ENCODE measurements at places on chromosomes 2 and 18.

DNA sequence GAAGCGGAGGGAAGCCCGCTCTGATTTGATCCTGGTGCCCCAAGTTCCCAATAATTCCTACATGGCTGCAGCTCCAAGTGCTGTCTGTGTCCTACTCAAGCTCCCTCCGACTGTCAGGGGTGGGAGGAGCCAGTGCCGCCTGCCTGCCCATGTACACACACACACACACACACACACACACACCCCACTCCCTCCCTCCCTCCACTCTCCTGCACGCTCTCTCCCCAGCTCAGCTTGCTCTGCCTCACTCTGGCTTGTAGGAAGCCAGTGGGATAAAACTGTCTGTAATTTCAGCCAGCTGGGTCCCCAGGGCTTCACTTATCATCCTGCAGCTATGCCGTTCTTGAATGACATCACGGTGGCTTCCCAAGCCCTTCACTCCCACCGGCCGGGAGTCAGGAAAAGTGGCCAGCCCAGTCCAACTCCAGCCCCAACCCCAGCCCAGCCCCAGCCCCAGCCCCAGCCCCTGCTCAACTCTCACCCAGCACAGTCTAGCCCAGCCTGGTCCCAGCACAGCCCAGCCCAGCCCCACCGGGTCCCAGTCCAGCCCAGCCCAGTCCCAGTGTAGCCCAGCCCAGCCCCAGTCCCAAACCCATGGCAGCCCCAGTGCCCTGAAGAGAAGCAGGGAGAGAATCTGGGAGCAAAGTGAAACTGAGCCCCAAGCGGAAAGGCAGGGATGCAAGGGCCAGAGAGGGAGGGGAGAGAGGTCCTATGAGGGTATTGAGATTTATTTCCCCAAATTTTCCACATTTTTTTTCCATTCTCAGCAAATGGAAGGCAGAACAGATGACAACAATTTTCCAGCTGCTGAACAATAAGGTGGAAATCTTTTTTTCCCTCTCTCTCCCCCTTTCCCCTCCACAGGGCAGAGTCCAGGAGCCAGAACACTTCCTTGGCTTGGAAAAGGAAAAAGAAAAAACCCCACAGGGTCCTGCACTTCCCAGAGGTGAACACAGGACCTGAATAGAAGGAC is 144.0 kb downstream of the TNS1 start:
- no peak for DNase-seq

GRCh38 chr2:239225371-239225851 is 175.4 kb downstream of the HDAC4 start:
- DNase-seq: no peak

DNA sequence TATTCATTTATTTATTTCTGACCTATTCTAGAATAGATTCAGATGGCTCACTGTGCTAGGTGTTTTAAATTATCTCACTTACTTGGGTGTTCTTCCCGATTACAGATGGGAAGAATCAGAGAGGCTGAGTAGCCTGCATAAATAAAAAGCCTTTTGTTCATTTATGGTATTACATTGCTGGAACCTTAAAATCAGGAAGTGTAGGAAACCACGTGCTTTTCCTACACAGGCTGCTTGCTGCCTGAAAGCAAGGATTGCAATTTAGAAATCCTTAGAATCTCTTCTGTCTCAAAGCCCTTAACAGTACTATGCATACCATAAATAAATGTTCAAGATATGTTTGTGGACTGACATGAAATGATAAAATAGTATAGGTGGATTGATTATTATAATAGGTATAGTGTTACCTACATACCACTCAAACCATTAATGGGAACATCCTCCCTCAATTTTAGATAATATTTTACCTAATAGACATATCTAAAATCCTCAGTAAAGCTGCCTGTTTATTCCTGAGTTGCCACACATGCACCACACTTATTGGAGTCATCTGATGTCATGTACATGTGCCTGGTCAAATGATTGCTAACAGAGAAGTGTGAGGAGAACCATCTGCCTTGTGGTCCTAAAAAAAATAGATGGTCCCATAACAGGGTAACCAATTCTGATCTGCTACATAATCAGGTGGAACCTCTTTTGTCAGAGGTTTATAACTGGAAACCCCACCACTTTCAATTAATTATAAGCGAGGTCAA is 73.5 kb upstream of the C2orf15 start:
- DNase-seq: no peak

DNA sequence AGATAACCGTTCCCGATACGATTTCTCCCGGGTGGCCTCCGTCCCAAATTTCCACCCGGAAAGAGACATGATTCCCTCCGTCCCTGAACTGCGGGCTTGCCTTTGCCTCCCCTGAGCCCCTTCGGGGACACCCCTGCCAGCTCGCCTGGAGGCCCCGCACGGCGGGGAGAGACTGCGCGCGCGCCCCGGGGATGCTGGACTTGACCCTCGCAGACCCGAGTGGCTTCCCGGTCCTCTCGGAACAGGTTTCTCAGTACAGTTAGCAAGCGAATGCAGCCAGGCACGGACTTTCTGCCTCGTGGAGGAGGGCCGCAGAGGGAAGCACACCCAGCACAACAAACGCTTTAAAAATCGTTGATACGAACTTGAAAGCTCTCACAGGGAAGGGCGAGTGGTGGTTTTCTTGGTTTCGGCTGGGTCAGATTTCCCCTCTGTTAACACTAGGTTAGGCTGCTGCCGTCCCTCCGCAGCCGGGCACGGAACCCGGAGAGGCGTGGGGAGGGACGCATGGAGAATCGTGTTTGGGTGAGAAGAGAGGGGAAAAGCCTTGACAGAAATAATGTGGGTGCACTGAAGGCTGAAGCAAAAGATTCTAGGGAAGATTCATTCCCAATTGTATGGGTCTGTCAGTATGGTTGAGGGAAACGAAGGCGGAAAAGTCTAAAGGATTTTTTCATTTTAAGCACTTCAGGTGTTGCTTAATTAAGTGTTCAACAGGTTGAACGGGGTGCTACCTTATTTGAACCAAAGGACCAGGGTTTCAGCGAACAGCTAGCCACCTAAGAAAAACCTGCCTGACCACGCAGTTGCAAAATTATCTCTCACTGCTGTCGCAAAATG is 916 bp downstream of the TNFRSF11A start:
- DNase-seq: peak; percentile 13

GRCh38 chr2:28695245-28695647 is 56.4 kb upstream of the PPP1CB start:
- DNase-seq: no peak

DNA sequence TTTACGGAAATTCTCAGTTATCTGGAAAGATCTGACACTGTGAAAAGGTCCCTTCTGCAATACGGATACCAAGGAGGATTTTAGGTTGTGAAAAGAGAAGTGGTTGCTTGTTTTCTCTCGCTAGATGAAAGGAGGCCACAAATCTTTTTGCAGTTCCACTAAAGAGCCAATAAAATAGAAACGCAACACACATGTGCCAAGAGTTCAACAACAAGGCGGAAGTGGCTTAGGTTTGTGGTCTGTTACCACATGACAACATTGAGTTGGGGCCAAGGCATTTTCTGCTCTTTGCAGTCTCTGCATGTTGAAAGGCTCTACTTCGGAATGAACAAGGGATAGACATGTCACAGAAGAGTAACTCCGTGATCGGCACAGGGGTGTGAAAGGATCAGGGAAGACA is 115.7 kb upstream of the OSR1 start:
- no peak for DNase-seq

DNA sequence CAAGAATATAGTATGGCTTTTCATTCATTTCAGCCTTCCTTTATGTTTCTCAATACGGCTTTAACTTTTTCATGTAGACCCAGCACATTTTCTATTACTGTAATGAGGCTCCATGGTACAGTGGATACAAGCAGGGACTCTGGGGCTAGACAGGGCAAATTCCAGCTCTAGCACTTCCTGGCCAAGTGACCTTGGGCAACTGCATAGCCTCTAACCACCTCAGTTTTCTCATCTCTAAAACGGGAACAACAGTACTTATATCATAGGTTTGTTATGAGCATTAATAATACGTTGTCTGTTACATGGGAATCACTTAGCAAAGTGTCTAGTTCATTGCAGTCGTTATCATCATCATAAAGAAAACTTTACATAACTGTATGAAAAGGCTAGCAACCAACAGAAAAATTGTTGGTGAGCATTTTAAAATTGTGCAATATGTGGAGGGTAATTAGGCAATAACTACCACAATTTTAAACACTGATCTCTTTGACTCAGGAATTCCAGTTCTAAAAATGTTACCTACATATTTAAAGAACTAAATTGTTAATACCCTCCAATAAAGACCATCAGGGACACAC is 13.7 kb upstream of the RMDN2 start:
- no peak for DNase-seq

DNA sequence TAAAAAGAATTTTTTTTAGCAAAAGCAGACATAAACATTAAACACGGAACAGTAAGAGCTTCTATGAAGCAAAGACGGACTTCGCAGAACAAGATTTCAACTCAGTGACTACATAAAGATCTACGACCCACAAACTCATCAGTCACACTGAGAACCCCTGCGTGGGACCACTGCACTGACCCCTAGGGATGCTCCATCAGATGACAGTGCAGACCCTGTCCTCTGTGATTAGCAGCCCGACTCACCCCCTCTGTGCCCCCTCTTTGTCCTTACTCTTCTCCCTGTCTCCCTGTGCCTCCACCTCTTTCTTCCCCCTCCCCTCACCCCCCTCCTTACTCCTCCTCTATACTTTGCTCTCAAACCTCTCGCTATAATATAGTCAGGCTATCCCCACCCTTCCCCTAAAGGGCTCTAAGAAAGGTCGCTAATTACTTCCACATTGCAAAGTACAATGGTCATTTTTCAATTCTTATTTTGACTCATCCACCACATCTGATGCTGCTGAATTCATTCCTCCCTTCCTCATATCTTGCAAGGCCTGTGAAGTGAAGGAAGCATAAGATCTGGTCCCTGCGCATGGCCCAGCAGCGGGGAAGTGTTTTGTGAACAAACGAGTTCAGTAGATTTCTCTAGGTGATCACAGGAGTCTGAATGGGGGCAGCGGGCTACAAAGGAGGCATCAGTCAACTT is 89.3 kb downstream of the CABYR start:
- peak; percentile 23 for DNase-seq

DNA sequence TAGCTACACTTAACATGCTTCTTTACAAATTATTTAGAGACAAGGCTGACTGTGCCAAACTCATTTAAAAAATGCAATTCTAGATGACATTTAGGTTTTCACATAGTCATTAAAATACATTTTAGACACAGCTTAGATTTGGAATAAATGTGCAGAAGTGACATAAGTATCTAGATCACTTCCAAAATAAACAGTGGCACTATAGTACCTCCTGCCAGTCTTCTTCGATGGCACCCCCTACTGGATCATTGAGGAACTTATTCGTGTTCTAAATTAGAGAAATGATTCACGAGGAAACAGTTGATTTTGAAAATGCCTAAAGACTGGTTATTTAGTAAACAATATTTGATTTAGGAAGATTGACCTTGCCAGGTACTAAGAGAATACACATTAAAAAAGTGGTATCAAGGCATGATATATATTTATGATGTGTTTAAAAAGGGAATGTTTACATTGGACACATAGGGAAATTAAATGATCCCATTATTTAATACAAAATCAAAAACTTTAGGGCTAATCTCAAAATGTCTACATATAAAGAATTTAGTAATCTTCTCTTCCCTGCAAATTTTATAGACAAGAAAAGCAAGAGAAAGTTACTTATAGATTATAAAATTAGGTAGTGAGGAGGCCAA is 323.9 kb downstream of the XIRP2 start:
- DNase-seq: peak; percentile 38

GRCh38 chr2:20524412-20525040 is 77.7 kb downstream of the RHOB start:
- DNase-seq: no peak

GRCh38 chr2:30235008-30235655 is 3.8 kb downstream of the LBH start:
- no peak for DNase-seq

GRCh38 chr2:120857422-120857821 is 121.8 kb downstream of the GLI2 start:
- DNase-seq: no peak

- no peak for DNase-seq
Observed at GRCh38 chr2:23924589-23925359, 2.1 kb downstream of the ATAD2B start.

DNA sequence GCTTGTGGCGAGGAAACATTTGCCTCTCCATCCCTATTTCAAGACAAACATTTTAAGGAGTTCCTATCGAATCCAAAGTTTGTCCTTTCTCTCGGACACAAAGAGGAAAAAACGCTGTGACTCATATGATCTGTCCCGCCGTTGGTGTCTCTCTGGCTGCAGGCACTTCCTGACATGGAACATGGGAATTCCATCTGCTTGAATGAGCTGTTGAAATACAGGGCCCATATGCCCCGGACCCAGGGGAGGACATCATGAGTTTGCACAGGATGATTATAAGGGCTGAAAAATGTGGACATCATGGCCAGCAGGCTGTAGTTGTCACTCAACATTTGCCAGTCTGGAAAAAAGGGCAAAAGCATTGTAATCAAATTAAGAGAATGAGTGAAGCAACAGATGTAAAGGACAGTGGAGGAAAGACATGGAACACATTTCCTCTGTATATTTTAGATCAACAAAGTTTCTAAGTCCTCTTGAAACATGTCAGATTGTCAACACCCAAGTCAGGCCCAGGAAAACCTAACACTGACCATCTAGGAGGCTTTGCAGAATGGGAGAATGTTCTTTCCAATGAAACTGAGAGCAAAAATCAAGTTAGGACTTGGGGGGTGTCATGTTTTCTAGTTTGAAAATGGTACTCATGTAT is 103.2 kb upstream of the SMIM21 start:
- no peak for DNase-seq

DNA sequence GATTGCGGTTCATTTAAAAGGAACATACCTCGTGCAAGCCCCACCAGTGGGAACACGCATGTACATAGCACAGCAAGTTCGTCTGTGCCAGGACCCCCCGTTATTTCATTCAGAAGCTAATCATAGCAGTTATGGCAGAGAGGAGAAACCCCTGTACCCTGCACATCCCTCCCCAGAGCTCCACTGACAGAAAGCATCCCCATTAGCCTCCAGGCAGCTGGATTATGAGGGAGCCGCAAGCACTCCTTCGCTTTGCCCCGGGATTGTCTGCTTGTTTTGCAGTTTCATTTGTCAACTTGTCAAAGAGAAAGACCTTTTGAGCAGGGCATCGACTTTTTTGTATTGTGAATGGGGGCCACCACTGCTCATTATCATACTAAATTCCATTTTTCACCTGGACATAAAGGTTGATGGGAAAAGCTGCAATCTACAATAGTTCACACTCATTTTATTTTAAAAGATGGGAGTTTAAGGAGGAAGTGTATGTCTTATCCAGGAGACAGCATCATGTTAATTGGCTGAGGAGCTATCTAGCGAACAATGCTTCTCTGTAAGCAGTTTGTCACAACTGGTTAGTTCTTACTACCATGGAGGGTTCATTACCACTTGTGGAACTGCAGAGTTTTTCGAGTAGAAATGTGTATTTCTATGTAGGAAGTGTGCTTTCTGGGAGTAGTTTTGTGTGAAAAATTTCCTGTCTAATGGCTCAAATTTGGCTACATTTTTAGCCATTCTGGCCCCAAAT is 255.3 kb downstream of the THSD7B start:
- DNase-seq: no peak
